ENCODE measurements at places on chromosomes 6 and 20.

- no peak for DNase-seq
Measured at GRCh38 chr20:64077541-64077875, 1.8 kb downstream of the RGS19 start.

- DNase-seq, result no peak
Measured at GRCh38 chr20:62704341-62704948, 4.2 kb upstream of the NTSR1 start.

- no peak for DNase-seq
Measured at GRCh38 chr20:44706301-44707017, 8.7 kb upstream of the CCN5 start.

- no peak for DNase-seq
Measured at GRCh38 chr6:37140145-37140544, 29.8 kb upstream of the PIM1 start.

DNA sequence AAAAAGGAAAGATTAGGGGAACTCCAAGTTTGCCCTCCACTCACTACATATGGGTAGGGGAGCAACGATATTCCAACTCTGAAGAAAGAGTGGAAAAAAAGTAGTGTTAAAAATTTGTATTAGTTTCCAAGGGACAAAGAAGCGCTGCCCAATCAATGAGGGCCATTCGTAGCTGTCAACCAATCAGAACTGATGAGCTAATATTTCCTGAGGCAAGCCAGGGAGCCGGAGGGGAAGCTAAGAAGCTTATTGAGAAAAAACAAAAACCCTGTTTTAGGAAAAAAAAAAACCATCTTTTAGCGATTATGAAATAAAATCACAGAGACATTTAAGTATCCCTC is 59.5 kb downstream of the TRIM38 start:
- DNase-seq, result peak; percentile 89

- DNase-seq, result peak; percentile 45
Measured at GRCh38 chr6:108744244-108744972, 103.8 kb upstream of the ARMC2 start.

DNA sequence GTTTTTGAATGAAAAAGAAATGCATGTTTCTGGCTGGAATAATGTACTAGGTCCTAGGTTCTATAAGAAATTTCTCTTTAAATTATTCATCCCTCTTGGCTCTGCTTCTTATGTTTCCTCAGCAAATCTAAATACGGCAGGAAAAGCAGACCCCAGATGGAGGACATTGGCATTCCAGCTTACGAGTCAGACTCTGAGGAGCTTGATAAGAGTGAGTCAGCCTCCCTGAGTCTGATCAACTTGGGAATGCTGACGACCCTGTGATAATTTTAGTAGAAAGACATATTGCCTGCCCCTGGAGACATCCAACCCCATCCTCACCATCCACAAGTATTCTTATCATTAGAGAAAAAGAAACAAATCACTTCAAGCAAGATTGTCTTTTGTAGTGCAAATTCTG is 509.7 kb upstream of the MARCKS start:
- no peak for DNase-seq

- DNase-seq, result no peak
Measured at GRCh38 chr20:53162251-53162835, 190.2 kb downstream of the TSHZ2 start.

GRCh38 chr20:56111961-56112730 is 106.8 kb upstream of the CBLN4 start:
- peak; percentile 57 for DNase-seq

DNA sequence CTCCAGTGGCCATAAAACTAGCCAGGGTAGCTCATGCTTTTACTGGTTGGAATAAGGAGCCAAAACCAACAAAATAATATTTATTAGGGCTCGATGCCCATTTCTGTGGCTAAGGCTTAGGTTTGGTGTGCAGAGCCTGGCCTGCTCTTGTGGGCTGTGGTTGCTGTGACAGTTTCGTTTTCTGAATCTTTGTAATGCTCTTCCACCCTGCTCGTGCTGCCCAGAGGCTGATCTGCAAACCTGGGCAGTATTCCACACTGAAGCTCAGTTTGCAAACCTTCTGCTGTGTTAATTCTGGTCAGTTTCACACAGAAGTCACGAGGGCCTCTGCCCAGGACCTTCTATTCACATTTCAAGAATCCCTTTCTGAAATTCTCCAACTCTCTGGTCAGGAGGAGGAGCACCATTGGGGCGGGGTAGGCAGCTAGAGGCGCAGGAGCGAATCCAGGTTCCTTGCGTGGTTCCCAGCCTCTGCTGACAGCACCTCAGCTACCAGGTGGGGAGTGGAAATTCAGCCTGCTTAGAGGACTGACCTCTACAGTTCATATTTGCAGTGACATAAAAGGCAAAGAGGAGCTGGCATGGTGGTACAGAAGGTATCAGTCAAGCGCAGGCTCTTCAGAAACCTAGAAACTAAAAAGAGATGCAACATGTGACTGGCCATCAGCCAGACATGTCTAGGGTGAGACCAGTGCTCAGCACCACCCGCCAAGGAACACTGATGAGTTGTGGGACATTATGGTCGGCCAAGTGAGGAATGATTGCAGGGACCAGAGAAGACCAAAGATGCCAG is 14.3 kb upstream of the C20orf144 start:
- no peak for DNase-seq

- DNase-seq, result peak; percentile 59
Measured at GRCh38 chr6:160439751-160440150, 91.6 kb downstream of the SLC22A3 start.

DNA sequence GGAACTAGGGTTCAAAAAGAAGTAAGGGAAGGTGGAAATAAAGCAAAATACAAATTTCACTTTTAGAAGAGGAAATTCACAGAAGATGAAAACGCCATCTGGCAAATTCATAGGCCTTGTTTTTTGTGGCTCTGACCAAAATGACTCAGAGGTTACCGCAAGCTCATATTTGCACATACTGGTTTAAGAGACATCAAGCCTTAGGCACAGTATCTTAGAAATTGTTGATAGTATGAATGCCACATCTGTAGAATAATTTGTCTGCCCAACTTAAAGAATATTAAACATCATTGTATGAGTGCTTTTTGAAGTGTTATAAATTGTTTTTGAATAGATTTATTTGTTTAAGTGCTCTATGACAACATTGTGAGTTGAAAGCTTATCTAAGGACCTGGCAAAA is 10.6 kb downstream of the TAAR1 start:
- DNase-seq, result no peak

DNA sequence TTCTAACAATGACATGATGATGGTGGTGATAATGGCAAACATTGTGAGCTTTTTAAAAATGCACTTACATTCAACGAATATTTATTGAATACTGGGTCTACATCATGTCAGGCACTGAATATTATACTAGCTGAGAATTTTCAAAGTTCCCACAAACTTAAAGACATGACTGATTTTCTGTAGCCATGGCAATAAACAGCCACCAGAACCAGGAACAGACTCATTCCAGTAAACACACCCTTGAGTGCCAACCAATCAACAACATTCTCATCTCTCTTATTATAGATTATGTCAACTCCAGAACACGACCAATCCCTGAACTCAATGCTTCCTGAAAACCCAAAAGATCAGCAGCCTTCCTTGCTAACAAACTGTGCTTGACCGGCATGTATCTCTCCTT is 212.4 kb upstream of the RUNX2 start:
- DNase-seq, result no peak

DNA sequence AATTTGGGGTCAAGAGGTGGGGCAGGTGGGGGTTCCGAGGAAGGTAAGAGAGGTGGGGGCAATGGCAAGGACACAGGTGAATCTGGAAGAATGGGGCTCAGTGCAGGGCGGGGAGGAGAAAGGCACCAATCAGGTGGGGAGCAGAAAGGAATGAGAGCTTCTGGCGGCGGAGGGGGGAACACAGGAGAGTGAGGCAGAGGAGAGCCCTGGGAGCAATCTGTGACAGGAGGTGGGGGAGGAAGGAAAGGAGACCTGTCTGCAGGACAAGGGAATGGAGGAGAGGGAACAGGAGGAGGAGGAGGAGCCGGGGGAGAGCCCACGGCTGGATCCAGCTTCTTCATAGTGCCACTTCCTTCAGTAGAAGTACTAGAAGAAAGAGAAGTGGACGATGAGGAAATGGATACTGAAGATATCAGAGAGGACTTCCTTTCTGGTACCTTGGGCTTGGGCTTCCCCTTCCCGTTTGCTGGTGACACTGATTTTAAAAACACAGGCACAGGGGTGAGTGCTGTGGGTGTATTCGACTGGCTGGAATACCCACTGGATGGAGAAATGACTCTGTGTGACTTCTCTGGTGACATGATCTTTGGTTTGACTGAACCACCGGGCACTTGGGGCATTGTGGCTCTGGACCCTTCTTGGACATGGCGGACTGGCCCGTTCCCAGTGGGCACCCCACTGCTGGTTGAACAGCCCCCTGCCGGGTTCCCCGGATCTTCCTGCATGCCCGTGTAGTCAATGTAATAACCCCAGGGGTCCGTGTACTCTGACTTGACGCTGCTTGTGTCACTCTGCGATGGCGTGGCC is 27.4 kb downstream of the HEBP2 start:
- DNase-seq, result no peak

GRCh38 chr6:157982102-157982562 is 469 bp downstream of the SYNJ2 start:
- no peak for DNase-seq

DNA sequence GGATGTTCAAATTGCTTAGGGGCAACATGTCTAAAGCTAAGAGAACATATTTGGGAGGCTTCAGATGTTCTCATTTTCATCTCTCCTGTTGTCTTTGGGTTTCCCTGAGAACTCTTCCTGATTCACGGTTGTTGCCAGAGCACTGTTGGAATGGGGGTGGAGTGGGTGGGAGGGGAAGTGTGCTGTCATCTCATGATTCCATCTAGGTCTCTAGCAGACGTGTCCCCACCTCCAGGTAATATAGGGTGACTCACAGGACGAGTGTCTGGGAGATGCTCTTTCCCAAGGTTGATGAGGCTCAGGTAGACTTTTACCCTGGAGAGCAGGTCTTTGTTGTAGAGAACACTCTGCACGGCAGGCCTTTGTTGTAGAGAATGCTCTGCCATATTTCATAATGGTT is 636.9 kb downstream of the QKI start:
- DNase-seq, result no peak

GRCh38 chr20:36097337-36098151 is 57.0 kb upstream of the EPB41L1 start:
- no peak for DNase-seq

- no peak for DNase-seq
Measured at GRCh38 chr6:55176958-55177357, 2.6 kb downstream of the HCRTR2 start.

DNA sequence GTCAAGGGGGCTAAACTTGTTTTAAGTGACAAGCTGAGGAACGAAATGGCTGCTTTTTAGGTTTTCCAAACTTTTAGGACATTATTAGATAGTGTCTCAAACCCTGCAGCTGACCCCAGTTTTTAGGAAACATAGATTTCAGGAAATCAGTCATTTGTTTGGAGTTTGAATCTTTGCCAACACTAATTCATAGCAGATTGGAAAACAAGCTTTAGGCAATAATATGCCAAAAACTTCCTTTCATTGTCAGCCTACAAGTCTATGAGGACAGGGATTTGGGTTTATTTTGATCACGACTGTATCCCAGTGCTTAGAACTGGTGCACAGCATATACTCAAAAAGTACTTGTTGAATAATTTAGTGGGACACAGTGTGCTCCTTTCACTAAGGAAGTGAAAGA is 123.2 kb downstream of the TINAG start:
- no peak for DNase-seq

- no peak for DNase-seq
Measured at GRCh38 chr20:38757145-38757775, 9.0 kb downstream of the ACTR5 start.

GRCh38 chr20:57089699-57090144 is 176.7 kb downstream of the BMP7 start:
- peak; percentile 66 for DNase-seq

- no peak for DNase-seq
Measured at GRCh38 chr20:42074944-42075343, 456.8 kb upstream of the CHD6 start.

GRCh38 chr6:150887978-150888563 is 22.6 kb downstream of the MTHFD1L start:
- DNase-seq, result no peak

DNA sequence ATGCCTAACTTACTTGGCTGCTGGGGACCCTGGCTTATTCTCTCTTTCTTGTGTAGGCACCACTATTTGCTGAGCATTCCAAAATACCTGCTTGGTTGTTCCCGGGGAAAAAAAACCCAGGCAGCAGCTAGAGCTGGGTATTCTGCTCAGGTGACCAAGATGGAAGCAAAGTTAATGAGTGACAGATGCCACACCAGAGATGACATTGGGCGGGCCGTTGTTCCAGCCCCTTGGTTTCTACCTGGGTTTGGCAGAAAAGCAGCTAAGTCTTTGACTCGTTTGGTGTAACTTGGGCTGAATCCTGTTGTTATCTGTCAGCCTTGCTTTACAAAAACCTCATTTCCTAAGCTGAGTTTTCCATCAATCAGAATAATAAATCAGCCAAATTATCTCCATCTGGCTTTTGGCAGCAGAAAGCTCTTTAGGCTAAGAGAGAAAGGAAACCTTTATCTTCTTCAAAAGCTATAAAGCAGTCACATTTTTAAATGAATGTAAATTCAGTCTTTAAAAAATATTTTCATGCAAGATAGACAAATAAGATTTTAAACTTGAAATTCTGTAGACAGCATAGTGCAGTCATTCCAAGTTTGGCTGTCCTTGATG is 202.0 kb upstream of the GMDS start:
- DNase-seq, result no peak

DNA sequence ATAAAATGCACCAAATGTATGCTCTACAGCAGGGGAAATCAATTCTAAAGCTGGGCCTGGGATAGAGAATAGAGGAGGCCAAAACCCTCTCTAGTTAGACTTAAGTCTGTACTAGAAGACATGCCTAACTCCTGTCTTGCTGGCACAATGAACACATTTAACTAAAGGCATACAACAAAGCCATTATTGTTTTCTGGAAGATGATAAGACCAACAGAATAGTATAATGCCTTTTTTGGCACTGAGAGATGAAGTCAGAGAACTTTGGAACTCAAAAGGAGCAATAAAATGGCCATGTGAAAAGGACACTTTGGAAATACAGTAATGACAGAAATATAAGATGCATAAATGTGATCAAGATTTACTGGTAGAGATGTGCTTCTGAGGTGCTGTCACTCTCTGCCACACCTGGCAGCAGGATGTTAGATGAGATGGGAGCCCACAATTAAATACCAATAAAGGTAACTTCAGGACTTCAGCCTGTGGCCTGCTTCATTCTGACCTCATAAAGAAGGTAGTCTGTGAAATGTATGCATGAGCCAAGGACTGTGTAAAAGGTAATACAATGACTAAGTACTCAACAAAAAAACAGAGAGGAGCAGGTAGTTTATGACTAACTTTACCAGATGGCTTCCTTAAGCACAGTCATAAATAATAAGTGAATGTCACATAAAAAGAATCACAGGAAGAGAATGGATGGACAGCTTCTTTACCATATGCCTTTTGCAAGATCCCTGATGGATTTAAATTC is 333.4 kb downstream of the BCKDHB start:
- no peak for DNase-seq
